ENCODE measurements at places on chromosomes 5 and 9.

GRCh38 chr9:91934654-91935053 lies 15.4 kb downstream of the ROR2 start:
- DNase-seq: no peak

DNA sequence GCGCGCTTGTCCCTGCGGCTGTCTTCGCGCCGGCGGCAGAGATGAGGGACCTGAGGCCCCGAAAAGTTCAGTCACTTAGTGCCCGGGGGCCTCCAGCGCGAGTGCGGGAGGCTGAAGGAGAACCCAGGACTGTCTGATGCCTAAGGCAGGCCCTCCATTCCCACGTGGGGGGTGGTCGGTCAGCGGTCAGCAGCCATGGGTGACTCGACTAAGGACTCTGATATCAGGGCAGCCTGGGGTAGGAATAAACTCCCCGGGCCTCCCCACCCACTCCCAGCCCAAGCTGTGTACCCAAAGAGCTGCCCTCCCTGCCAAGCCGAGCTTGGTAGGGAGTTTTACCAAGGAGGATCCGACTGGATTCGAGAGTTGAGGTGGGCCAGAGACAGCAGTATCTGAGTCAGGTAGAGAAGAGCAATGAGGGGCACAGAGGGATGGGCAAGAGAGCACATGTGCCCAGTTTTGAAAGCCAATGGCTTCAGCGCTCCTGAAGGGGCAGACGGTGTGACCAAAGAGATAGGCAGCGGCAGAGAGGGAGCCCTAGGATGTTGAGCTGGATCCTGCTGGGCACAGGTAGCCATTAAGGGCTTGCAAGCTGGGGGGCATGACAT lies 787 bp downstream of the FGFR4 start:
- no peak for DNase-seq

- no peak for DNase-seq
Observed at GRCh38 chr5:99105216-99105615, 176.4 kb upstream of the CHD1 start.

GRCh38 chr9:79256691-79257213 lies 315.0 kb upstream of the TLE4 start:
- DNase-seq: no peak

GRCh38 chr9:110069326-110070248 lies 138.4 kb downstream of the C9orf152 start:
- DNase-seq: no peak

DNA sequence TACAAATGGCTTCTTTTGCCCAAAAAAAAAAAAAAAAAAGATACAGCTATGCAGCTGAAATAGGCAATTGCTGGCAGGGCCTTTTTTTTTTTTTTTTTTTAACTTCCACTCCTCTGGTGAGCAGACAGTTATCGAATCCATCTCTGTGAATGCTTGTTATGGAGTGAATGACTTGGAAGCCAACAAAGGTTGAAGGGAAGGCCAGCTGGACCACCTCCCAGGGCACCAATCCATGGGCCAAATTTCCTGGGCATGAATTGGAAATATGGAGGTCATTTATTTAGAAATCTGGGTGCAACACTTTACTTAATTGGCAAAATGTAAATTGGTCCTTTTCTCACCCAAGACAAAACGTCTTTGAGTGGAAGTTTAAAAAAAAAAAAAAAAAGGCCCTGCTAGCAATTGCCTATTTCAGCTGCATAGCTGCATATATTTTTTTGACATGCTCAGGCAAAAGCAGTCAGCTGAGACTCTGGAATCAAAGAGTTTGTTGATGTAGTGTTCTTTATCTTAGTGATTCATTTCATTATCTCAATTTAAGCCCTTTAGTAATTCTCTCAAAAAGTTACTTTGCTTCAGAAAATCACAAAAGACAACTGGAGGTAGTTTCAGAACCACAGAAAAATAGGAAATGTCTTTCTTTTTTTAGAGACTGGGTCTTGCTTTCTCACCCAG lies 392.2 kb upstream of the KLF4 start:
- DNase-seq: no peak

DNA sequence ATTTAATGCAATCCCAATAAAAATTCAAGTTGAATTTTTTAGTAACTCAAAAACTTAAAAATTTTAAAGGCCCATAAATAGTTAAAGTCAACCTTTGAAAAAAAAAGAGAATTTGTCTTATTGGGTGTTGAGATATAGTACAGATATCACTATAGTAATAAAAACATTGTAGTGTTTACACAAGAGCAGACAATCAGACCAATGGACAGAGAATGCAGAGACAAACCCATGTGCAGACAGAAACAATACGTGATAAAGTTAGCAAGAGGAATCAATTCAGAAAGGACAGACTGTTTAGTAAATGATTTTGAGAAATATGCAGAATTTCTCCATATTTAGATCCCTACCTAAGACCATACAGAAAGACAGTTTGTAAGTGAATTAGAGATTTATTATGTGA lies 33.9 kb downstream of the GOLGA1 start:
- no peak for DNase-seq

DNA sequence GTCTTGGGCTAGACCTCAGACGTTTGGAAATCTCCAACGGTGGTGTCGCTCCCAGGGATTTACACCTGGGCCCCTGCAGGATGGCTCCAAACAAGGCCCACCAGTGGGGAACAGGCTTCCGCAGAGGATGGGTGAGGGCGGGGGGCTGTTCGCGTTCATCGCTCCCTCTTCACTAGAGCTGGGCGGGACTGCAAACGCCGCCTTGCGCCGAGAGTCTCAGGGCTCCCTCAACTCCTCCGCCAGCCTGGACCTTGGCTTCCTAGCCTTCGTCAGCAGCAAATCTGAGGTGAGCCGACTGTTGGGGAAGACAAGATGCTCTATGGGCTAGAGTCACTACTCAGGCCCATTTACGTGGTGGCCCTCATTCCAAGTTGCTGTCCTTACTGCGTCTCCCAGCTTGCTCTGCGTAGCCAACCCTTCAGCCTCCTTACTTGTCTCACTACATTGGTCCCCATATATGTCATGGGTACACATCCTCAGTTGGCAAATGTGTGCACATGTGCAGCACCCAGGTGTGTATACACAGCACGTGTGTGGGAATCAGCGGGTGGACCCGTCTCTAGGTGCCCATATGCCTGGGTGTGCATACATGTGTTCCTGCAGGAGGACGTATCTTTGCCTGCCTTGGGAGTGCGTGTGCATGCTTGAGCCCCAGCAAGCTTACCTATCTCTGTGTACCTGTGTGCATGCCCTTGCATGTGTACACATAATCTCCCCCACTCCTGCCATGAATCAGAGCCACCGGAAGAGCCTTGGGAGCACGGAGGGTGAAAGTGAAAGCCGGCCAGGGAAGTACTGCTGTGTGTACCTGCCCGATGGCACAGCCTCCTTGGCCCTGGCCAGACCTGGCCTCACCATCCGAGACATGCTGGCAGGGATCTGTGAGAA lies 10.5 kb downstream of the RGS14 start:
- DNase-seq: no peak

- no peak for DNase-seq
Observed at GRCh38 chr5:156363861-156364260, 36.9 kb downstream of the SGCD start.

- no peak for DNase-seq
Observed at GRCh38 chr5:132661231-132662003, 3.4 kb downstream of the IL13 start.

- DNase-seq: no peak
Observed at GRCh38 chr9:105676351-105676923, 14.2 kb downstream of the TAL2 start.

DNA sequence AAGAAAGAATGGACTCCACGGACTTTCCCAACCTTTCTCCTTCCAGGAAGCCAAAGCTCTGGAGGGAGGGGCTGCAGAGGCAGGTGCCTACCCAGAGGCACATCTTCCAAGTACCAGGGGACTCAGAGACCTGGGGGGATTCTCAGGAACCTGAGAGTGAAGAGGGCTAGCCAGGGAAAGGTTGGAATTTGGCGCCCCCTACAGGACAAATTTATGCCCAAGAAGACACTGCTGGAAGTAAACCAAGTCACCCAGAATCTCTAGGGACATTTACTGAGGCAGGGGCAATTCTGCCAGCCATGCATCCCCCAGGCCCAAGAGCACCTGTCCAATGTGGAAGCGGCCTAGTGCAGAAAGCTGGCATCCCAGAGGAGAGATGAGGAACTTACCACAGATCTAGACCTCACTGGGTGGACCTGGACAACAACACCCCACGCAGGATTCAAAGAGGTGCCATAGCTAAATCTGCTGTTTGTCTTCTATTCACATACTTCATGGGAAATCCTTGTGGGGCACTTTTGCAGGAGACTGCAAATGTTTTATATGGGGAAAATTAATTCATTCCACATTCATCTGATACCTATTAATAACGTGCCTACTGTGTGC lies 25.9 kb upstream of the IDNK start:
- no peak for DNase-seq

DNA sequence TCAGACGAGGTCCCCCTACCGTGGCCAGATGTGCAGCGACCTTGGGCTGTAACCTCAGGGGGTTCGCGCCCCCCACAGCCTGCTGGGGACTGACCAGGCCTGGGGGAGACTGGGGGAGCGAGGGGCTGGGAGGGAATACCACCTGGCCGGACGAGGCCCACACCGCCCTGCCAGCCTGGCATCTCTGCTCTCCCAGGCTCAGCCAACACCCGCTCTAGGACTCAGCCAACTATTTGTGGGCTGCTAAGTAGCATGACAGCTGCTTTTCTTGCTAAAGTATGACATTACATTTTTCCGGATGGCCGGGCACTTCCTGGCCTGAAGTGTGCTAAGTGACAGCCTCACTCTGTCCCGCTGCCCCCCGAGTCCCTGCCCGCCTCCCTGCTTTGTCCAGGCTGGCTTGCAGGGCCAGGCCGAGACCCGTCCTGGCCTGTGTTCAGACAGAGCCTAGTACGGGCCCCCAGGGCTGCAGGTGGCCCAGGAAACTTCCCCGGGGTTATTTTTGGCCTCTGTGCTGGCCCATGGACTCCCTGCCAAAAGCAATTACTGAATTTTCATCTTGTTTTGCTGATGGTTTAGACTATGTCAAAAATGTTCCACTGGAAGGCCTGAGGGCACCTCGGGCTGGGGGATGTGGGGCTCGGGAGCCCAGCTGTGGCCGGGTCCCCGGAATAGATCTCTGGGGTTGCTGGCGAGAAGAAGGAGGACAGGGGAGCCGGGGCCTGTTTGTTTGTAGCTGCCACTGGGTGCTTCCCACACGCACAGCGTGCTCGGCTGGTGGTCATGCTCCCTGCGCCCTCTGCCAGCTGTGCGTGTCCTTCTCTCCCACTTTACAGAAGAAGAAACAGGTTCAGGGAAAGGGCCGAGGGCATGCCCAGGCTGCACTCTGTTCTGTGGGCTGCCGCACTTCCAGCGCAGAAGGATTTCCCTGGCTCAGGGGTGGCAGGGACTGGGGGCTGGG lies 13.4 kb upstream of the SLC2A6 start:
- no peak for DNase-seq

DNA sequence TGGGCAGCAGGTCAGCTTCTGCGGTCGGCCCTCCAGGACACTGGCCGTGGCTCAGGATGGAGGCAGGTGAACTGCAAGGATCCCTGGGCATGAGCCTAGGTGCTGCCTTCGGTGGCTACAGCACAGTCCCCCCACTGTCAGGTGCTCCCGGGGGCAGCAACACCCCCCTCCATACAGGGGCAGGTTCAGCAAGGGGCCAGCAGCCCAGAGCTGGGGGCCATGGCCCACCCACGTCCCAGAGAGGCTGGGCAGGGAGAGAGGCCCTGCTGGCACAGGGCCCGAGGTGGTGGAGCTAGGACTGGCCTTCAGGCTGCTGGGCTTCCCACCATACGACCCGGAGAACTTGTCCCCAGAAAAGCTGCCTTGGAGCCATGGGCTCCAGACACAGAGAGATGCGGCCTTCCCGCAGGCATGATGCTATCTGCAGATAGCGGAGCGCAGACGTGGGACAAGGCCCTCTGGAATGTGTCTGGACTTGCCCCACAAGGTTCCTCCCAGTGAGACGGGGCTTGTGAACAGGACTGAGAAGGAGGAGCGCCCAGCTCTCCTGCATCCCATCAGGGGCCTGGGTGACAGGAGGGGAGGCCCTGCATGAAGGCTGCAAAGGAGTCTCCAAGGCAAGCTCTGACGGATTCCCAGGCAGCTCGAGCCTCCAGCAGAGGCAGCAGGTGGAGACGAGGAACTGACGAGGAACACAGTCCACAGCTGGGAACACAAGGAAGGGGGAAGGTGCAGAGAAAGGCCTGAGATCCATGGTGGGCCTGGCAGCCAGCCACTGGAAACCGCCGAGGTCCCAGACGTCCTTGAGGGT lies 111.1 kb downstream of the VAV2 start:
- no peak for DNase-seq

GRCh38 chr9:112037281-112038016 lies 137.6 kb downstream of the SUSD1 start:
- DNase-seq: peak; percentile 81

DNA sequence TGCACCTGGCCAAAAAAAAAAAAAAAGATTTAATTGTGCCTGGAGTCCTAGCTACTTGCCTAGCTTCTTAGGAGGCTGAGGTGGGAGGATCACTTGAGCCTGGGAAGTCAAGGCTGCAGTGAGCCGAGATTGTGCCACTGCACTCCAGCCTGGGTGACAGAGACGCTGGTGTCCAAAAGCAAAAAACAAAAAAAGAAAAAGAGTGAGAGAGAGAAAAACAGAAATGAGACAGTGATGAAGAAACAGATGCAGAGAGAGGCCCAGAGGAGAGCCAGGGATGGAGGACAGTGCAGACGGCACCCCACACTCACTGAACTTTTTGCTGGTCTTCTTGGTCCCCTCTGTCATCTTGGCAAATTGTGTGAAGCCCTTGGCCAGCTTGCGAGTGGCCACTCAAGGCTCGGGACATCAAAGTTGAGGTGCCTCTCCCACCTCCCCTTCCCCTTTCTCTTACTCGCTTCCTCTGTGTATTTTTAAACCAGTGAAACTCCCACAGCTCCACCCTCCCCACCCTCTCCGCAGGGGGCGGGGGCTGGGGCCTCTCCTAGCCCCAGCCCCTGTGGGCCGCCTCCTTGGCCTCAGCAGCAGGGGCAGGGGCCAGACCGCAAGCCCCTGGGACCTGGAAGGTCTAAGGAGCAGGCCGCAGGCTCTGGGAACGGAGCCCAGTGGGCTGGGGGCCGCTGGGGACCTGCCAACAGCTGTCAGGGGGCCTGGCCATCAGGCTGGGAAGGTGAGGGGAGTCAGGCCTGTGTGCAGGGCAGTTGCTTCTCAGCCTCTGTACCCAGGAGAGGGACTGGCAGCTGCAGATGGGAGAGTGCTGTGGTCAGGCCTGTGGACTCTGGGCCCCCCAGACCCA lies at the start of gene SH2D3C:
TSS of gene SH2D3C (minus strand) at position 387 of the 856 bp plus-strand sequence. CDS start at position 348, 39 bp downstream.
- peak; percentile 81 for DNase-seq

Measured in GDM1 (cell line).